ENCODE measurements at places on chromosomes 12 and 14.

GRCh38 chr12:132167611-132168310, 23.5 kb downstream of the NOC4L start:
- no peak for DNase-seq

DNA sequence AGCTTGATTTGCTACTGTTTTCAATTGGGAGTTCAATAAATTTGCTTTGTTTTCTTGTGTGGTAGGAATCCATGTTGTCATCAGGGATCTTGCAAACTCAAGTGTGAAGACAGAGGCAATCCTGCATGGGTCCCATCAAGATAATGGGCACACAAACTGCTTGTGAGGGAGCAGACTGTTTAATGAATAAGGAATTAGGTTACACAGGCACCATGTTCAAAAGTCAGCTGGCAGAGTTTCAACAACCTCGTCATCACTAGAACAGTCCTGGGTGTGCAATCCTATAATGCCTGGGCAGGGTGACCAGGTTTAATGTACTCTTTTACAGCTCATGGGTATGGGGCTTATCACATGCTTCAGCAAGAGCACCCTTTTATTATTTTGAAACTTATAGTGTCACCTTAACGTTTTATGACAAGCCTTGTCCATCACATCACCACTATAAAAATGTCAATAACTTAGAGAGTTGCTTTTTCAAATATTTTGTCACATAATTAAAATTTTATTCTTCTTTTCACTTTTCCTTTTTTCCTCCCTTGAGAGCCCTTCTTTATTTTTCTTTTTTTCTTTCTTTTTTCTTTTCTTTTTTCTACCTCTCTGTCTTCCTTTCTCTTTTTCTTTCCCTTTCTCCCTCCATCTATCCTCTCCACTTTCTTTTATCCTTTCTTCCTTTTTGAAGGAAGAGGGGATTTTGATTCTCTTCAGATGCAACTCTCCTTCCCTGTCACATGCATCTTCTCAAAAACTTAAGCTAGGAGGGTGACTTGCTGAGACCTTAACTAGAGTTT, 252.2 kb upstream of the ATP2B1 start:
- no peak for DNase-seq

GRCh38 chr12:70759161-70759918, 122.1 kb upstream of the PTPRB start:
- DNase-seq: no peak

- no peak for DNase-seq
These were observed 10.0 kb upstream of the NRDE2 start for GRCh38 chr14:90341784-90342183.

DNA sequence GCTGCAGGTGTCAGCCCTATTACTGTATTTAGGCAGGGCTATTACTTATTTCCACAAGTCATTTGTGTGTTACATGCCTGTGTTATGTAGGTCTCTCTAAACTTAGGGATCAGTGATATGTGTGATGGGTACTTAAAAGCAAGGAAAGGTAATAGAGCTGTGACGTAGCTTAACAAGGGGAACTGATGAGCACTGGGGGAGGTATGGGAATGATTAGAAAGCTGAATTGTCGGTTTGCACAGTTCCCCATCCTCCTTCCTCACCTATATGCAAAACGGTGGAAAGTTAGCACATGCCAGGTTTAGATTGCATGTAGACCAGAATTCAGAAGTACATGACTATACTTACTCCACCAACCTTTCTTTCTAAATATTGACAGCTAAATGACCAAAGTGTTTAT, 494.3 kb upstream of the GARIN6 start:
- DNase-seq: no peak
